Left renal pelvis (tissue), 4 donors: ENCODE measurements at places on chromosomes 3 and 15.
A peak's percentile ranks its signal among the peaks of the same experiment; 100 is the strongest.

DNA sequence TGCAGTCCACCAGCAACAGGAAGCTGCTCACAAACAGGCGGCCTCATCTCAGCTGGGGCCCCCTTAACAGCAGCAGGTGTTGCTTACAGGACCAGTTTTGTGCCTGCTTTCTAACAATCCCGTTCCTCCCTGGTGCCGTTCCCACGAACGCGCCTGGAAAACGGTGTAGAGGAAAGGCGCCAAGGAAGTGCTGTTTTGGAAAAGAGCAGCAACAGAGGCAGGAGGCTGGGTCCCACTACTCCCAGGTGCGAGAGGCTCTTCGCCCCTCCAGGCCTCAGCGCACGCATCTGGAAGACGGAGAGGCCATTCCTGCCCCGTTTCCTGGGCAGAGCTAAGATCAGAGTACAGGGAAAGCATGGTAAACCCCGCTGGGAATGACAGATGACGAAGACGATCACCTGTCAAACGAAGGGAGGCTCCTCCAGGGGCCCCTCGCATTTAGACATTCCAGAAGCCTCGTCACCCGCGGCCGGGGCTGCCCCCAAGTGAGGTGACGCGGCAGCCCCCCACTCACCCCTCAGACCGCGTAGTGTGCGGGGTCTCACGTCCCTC, 603 bp downstream of the SCAPER start:
- DNase-seq, result peak; percentile 29

DNA sequence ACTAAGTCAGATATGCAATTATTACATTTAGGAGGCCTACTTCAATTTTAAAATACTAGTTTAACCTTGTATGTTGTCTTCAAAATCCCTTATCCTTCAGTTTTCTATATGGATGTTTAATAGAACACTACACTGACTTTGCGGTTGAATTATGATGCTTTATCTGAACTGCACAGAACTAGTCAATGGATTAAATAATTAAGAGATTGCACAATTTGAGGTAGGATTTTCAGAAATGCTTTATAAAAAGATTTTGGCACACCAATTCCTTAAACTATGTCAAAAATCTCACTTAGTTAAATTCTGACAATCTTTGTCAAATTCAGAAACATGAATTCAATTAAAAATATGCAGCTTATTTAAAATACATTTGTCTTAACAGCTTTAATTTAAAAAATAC, 28.1 kb downstream of the ATOSA start:
- no peak for DNase-seq

DNA sequence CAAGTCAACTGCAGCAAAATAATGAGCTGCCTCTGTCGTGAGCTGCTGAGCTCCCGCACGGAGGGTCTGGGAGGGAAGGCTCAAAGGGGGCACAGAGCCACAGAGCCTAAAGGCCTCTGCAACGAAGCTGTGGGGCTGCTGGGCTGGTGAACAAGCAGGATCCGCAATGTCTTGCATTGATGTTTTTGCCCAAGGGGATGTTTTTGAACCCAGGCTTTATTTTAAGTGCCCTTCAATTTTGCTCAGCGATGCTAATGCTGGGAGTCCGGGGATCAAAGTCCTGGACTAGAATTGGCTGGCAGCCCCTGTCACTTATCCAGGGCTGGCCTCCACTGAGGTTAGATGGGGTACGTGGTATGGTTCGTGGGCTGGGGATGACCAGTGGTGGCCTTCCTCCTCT, 240.0 kb downstream of the VPS13C start:
- DNase-seq, result no peak

GRCh38 chr3:18423401-18424212, 1.5 kb downstream of the SATB1 start:
- DNase-seq, result no peak

- DNase-seq, result no peak
These were observed 251.5 kb downstream of the SUCLG2 start for GRCh38 chr3:67402873-67403272.
